ENCODE measurements at places on chromosomes 3 and 15.

- no peak for DNase-seq
Measured at GRCh38 chr15:71698030-71698429, 112.3 kb upstream of the NR2E3 start.

DNA sequence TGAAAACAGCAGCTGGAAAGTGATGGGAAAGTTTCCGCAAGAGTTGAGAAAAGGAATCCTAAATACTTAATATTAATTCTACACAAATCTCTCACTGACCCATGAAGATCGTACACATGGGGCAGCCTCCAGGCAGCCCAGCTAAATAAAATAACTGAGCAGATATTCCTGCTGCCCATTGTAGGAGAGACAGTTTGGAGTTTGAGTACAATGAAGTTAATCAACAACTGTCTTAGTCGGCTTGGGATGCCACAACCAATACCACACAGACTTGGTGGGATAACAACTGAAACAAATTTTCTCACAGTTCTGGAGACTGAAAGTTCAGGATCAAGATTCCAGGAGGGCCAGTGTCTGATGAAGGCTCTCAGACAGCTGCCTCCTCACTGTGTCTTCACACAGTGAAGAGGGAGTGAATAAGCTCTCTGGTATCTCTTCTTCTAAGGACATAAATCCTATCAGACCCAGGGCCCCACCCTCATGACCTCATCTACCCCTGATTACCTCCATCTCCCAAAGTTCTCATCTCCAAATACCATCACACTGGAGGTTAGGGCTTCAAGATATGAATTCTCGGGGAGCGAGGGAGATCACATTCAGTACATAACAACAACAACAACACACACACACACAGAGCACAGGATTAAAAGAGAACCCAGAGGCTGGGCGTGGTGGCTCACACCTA is 9.7 kb downstream of the TRPM7 start:
- DNase-seq, result peak; percentile 48

DNA sequence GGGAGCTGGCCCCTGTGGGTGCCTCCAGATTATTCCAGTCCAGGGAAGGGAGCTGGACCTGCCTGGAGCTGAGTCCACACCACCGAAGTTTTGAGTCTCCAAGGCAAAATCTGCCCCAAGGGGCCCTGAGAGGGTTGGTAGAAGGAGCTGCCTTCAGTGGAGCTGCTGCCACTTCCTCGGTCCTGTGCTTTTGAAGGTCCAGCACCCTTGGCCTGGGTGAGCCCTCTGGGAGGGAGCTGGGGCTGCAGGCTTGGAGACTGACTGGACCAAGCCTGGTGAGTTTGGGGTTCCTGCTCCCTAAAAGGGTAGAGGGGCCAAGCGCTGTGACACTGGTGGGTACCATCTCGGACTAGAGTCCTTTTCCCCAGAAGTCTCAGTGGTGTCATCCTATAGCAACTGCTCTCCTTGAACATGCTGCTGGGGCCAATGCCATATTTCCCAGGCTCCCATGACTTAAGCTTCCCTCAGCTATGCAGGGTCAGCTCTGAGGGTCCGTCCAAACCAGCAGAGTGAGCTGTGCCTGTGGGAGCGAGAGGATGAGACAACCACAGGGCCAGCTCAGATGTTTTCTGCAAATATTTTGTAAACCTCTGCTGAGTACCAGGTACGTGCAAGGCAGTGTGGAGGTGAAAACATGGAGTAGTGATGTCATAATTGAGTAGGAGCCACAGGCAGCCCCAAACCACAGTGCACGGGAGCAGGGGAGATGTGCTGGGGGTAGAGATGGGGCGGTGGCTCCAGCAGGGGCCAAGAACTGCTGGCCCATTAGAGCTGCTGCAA is 96.0 kb downstream of the ABHD5 start:
- no peak for DNase-seq

DNA sequence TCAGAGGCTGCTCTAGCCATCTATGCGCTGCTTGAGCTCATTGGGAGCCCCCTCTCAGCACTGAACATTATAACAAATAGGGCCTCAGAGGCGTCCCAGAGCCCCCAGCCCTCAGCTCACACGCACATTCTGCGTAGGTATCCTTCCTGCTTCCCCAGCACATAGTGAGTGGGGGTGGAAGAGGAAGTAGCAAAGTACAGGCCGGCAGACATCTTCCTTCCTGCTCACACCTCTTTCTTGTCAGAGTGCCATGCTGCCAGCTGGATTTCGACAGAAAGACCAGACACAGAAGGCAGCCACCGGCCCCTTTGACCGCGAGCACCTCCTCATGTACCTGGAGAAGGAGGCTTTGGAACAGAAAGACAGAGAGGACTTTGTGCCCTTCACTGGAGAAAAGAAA is 16.6 kb downstream of the TMOD2 start:
- no peak for DNase-seq

- DNase-seq, result no peak
Measured at GRCh38 chr3:189137416-189137815, 34.4 kb upstream of the TPRG1 start.

DNA sequence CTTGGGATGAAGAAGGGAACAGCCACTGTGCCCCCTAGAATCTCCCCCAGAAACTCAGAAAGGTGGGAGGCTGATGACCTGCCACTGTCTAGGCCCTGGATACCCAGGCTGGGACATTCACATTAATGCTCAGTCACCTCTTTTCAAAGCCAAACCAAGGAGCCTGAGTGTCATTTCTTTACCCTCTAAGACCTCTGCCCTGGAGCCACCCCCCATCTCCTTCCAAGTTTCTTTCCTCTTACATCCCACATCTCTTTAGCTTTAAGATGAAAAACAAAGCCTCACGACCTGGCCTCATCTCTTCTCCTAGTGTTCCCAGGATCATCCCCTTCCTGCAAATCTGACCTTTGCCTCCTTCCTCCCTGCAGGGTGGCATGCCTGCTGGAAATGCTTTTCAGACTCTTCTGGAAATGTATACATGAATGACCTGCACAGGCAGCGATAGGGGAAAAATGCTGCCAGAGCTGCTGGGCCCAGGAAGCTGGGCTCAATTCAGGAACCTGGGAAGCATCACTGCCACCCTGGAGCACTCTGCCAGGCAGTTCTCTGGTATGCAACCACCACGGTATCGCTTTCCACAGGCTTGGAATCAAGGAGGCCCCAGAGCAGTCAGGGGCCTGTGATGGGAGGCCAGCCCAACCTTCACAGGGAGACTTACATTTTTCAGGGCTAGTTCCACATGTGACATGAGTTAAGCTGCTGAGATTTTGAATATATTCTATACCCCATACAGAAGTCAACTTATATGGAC is 67.6 kb downstream of the DAPK2 start:
- no peak for DNase-seq

GRCh38 chr3:144105542-144105941 is 133.9 kb downstream of the DIPK2A start:
- DNase-seq, result no peak

- DNase-seq, result no peak
Measured at GRCh38 chr15:53644660-53645059, 114.8 kb downstream of the WDR72 start.

DNA sequence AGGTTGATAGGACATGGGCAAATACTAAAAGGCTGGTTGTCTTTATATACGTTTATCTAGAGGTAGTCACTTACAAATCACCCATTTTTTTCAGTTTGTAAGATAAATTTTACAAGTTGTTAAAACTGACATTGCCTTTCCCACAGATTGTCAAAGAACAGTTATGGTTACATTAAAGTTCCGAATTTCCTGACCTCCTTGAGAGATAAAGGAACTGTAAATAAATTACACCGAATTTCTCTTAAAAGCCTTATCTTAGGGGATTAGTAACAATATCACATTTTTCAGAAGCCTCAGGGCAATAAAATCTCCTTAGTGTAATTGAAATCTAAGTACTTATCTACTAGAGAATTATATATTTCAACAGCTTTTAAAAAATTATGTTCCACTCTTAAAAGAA is 49.5 kb downstream of the ZPLD1 start:
- no peak for DNase-seq

GRCh38 chr3:10004960-10005564 is 18.4 kb upstream of the EMC3 start:
- DNase-seq, result no peak

DNA sequence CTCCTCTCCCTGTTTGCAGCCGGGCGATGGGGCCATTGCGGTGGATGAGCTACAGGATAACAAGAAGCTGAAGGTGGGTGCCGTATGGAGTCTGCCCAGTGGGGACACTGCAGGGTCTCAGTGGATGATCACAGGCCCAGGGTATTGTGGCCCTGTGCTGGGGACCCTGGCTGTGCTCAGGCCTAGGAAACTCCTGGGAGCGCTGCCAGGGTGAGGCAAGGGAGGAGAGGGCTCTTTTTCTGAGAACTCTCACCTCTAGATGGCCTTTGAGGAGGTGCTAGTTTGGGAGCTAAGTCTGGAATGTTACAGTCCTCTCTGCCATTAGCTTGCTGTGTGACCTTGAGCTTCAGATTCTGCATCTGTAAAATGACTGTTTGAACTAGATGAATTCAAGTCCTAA is 16.4 kb downstream of the SLC24A1 start:
- no peak for DNase-seq

DNA sequence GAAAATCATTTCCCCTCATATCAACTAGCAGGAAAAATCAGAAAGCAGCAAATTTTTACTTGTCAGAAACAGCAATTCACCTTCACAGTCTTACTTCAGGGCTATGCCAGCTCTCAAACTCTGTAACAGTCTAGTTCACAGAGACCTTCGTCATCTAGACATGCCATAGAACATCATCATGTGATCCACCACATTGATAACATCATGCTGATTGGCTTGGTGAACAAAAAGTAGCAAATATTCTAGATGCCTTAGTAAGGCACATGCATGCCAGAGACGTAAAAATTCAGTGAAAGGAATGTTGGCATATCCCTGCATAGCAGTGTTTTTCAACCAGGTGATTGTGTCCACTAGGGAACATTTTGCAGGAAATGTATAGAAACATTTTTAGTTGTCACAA is 8.6 kb upstream of the SCAPER start:
- no peak for DNase-seq

GRCh38 chr3:171879472-171879871 is 36.3 kb downstream of the TMEM212 start:
- no peak for DNase-seq

DNA sequence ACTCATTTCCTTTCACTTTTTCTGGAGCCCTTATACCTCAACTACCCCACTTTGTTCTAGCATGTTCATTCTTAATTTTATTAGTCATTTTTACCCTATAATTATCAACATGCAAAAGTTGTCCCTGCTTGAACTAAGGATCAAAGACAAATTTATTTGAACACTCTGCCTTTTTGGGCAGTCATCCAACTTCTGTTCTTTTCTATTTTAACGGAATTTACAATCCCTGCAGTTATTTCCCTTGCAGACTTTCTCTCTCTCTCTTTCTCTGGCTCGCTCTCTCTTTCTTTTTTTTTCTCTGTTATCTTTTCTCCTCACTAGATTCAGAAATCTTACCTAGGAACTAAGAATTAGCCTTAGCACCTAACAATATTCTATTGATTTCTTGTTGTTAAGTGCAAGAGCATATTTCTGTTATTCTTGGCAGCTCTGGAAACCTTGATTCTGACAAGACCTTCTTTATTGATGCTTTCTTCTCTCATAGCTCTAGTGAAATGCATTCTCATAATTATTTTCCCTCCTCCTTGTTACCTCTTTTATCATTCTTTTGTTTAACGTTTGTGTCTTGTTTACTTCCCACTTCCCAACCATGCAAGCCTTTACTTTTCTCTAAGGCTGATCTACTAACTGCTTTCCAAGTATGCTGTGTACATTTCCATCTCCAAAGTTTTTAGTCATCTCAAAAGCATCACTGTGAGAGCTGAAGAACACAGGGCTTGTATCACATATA is 951.6 kb downstream of the DIPK2A start:
- no peak for DNase-seq

DNA sequence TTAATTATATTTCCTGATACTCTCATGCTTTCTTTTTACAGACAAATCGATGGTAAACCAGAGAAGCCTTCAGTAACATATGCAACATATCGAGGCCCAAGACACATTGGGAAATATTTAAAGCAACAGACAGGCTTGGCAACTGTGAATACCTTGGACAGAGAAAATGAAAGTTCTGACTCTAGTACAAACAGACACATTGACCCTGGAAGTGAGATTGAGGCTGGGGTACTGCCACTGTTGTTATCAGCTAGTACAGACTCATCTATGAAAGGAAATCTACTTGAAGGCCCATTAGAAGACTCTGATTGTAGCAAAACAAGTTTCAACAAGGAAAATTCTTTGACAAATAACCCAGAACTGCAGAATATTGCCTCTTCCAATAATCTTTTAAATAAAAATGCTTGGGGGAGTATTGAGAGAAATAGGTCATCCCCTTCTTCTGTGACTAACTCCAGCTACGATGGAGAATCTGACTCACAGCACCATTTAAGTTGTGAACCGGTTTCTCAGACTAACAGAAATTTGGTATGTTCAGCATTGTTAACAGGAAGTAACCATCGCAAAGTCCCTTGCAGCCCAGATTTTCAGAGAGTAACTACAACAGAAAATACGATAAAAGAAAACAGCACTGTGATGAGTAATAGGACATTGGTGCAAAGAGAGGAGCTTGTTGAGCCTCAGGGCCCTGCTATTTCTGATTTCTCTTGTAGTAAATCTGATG is 50.2 kb downstream of the CRYBG3 start:
- peak; percentile 52 for DNase-seq

DNA sequence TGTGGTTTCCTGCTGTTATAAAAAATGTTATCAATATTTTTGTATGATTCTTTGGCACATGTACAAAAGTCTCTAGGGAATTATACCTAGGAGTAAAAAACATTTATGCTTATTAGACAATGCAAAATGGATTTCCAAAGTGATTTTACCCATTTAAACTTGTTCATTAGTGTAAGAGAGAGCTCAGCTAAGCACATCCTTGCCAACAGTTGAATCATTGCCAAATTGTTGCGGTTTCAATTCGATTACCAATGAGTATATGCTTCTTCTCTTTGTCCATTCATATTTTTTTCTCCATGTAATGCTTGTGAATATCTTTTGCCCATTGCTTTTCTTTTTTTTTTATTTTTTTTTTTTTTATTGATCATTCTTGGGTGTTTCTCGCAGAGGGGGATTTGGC is 17.2 kb downstream of the CASR start:
- no peak for DNase-seq

DNA sequence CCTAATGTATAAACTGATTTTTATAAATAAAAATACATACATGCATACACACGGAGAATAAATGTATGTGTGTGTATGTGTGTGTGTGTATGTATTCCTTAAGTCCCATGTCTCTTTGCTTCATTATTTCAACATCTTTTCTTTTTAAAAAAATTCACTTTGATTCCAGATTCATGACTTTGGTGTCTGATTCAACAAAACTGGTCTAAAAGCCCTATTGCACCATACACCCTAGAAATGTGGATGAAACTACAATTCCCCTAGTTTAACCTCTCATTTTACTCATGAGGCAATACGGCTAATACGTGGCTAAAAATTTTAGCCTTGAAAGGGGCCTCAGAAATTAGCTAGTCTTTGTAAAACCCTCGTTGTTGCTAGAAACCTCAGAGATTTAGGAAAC is 228.1 kb downstream of the ADAMTS9 start:
- no peak for DNase-seq

GRCh38 chr15:72472992-72473610 is 1.0 kb upstream of the ARIH1 start:
- DNase-seq, result no peak

GRCh38 chr3:64457811-64458210 is 230.0 kb downstream of the ADAMTS9 start:
- no peak for DNase-seq
